Posterior vena cava (tissue), 2 donors: ENCODE measurements at places on chromosomes 6 and 20. TPM values are rescaled to one million over a fixed set of nuclear protein-coding genes. Genes with fewer than 3 reads are reported as not detected.

PTCHD4 gene
- 1.6 TPM for total RNA-seq

SLC17A2 gene
- total RNA-seq: not detected

FOXC1 gene
- 27.6 TPM for total RNA-seq

BPIFB1 gene
- not detected for total RNA-seq

PRRT1 gene
- total RNA-seq: 3.6 TPM

CASS4 gene
- 2.1 TPM for total RNA-seq

RRAGD gene
- 31.3 TPM for total RNA-seq
